ENCODE measurements at places on chromosomes 7 and 10. TPM values are rescaled to one million over a fixed set of nuclear protein-coding genes. Genes with fewer than 3 reads are reported as not detected.

PLXNA4 gene
- 0.15 TPM for total RNA-seq

OR13A1 gene
- total RNA-seq, result not detected

OPN1SW gene
- not detected for total RNA-seq

MDH2 gene
- 47.1 TPM for total RNA-seq

SPDYE6 gene
- total RNA-seq, result not detected

ASCC1 gene
- 29.6 TPM for total RNA-seq

ADAP1 gene
- 0.91 TPM for total RNA-seq

SUN3 gene
- total RNA-seq, result not detected

FKBP9 gene
- 145 TPM for total RNA-seq

AASS gene
- 62.9 TPM for total RNA-seq

PAX2 gene
- total RNA-seq, result not detected

CASTOR2 gene
- total RNA-seq, result 4.0 TPM

MMP21 gene
- total RNA-seq, result not detected

LRRTM3 gene
- not detected for total RNA-seq

SRRM3 gene
- total RNA-seq, result 0.91 TPM

XRCC2 gene
- total RNA-seq, result 4.4 TPM

KCNH2 gene
- 0.15 TPM for total RNA-seq

SLC29A4 gene
- 2.6 TPM for total RNA-seq

SKIDA1 gene
- total RNA-seq, result 0.46 TPM

COPG2 gene
- total RNA-seq, result 23.9 TPM

GHRHR gene
- total RNA-seq, result not detected

PNLIP gene
- total RNA-seq, result not detected

TFPI2 gene
- total RNA-seq, result 254 TPM

ZCWPW1 gene
- total RNA-seq, result 0.32 TPM

CLRN3 gene
- total RNA-seq, result not detected

USP6NL gene
- total RNA-seq, result 17.6 TPM

PAPOLB gene
- 0.15 TPM for total RNA-seq

FEZF1 gene
- total RNA-seq, result not detected

CTTNBP2 gene
- 0.32 TPM for total RNA-seq

NUTM2A gene
- total RNA-seq, result 0.15 TPM

MUC3A gene
- total RNA-seq, result not detected

DOCK1 gene
- total RNA-seq, result 82.7 TPM

HGF gene
- 1.8 TPM for total RNA-seq

MYL10 gene
- not detected for total RNA-seq

AZGP1 gene
- total RNA-seq, result not detected

IFIT1B gene
- not detected for total RNA-seq

OR6B1 gene
- not detected for total RNA-seq

DRGX gene
- total RNA-seq, result not detected

TWIST1 gene
- total RNA-seq, result not detected

Measured in epithelial cell of umbilical artery (primary cell).